ENCODE measurements at places on chromosomes 5 and 9.

GRCh38 chr9:94861589-94862272 lies 135.2 kb downstream of the AOPEP start:
- no peak for DNase-seq

GRCh38 chr5:14342306-14342705 lies 199.2 kb downstream of the TRIO start:
- no peak for DNase-seq

- no peak for DNase-seq
Measured at GRCh38 chr9:81789721-81790120, 100.4 kb upstream of the TLE1 start.

DNA sequence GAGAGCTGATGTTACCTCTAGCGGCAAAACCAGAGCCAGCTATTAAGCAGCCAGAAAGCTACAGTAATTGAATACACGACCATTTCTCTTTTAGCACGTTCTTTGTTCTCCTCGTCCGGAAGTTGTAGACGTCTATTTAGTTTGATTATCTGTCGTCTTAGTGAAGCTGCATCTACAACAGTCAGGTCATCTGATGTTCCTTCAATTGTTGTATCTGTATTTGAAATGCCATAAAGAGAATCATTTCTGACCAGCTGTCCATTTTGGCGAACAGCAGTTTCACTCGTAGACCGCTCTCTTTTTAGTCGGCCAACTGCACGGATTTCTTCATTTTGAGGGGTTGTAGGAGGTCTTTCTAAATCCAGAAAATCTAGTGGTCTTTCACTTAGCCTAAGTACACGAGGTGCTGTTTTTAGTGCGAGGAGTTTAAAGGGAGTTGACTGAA lies 12.6 kb downstream of the PDE6A start:
- no peak for DNase-seq

- DNase-seq = no peak
Measured at GRCh38 chr9:124696101-124696500, 75.0 kb downstream of the NR6A1 start.

- DNase-seq = no peak
Measured at GRCh38 chr9:127473932-127474331, 22.6 kb downstream of the LRSAM1 start.

DNA sequence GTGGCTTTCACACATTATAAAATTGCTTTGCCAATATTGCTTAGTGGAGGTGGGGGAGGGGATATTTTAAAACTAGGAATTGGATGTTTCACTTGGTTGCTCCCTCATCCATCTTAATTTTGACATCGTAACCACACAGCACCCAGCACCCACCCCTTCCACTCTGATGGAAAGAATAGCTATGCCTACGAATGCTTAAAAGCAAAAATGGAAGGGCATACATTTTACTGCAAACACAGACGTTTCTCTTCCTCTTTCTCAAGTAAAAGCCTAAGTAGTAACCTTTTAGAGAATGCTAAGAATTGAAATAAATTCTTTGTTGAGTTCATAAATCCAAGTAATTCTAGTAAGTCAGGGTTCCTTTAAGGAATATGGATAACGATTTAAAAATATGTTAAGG lies 69.9 kb downstream of the JAKMIP2 start:
- DNase-seq = no peak

DNA sequence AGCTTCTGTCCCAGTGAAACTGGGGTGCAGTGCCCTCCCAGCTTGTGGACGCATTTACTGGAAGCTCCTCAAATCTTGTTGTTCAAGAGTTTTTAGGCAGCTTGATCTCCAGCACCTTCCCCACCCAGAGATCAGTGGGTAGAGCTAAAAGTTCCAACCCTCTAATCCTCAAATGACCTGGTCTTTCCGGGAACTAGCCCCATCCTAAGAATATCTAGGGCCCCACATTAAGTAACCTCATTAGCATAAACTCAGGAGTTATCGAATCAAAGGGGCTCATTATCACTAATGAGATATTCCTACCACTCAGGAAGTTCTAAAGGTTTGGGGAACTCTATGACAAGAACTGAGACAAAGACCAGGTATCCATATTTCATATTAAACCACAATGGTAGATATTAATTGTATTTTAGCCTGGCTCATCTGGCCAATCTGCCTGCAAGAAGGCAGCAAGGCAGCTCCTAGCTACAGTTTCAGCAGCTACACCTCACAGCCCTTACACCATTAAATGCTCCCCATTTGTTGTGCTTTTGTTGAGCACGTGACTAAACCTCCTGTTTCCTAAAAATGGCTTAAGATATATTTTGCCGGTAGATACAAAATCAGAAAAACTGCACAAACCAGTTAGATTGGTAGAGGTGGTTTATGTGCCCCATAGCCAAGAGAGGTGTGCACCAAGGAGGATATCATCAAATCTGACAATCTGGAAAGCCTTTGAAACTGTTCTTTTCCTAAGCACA lies 24.6 kb upstream of the SLC22A5 start:
- DNase-seq = no peak

- DNase-seq = no peak
Measured at GRCh38 chr9:4366591-4367330, 66.9 kb upstream of the GLIS3 start.

DNA sequence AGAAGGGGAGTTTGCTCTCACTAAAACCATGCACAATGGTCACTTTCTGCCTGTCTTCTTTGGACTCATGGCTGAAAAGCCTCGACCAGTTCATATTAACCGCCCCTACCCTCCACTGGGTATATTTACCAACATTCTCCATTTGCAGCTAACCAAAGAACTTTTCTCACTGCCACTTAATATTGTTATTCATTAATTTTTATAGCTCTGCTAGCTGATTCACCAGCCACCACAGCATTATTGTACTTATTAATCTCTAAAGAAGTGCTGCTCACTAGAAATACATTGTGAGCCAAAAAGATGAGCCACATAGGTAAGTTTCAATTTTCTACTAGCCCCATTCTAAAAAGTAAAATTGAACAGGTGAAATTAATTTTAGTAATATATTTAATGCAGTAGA lies 33.4 kb upstream of the SMIM32 start:
- DNase-seq = no peak

DNA sequence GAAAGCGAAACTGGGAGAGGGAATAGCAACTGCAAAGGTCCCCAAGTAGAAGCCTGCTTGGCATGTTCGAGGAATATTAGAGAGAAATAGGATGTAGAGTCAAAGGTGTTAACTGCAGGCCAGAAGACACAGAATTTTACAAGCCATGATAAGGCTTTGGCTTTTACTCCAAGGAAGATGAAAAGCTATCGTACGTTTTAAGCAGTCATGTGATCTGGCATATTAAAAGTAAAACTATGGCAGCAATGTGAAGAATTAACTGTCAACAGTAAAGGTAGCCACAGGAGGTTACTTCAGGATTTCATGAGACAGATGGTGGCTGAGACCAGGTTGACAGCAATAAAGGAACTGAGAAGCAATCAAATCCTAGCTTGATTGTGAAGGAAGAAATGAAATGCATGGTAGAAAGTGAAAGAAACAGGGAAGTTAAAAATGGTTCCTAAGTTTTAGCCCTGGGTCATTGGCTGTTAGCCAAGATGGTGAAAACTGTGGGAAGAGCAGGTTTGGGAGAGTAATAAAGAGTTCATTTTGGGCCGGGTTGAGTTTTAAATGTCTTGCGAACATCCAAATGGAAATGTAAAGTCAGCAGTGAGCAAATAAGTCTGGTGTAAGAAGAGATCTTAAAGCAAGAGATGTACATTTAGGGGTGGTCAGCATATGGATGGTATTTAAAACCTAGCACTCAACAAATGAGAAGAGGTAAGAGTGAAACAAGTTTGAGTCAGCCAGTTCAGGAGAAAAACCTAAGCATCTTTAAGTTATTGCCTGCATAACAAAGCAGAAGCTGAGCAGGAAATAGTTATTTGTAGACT lies 20.3 kb upstream of the TTC33 start:
- no peak for DNase-seq

GRCh38 chr9:35042891-35043545 lies 29.4 kb downstream of the VCP start:
- DNase-seq = no peak

GRCh38 chr9:89432986-89433530 lies 64.9 kb downstream of the SEMA4D start:
- DNase-seq = no peak

- DNase-seq = no peak
Measured at GRCh38 chr9:117734082-117734481, 29.9 kb downstream of the TLR4 start.

All from Right ventricle myocardium inferior (tissue), 1 donor.